ENCODE measurements at places on chromosomes 2 and 18.

GRCh38 chr2:202529389-202529788, 105.4 kb upstream of the FAM117B start:
- DNase-seq, result no peak

GRCh38 chr2:21467910-21468309, 344.1 kb downstream of the TDRD15 start:
- DNase-seq, result no peak

DNA sequence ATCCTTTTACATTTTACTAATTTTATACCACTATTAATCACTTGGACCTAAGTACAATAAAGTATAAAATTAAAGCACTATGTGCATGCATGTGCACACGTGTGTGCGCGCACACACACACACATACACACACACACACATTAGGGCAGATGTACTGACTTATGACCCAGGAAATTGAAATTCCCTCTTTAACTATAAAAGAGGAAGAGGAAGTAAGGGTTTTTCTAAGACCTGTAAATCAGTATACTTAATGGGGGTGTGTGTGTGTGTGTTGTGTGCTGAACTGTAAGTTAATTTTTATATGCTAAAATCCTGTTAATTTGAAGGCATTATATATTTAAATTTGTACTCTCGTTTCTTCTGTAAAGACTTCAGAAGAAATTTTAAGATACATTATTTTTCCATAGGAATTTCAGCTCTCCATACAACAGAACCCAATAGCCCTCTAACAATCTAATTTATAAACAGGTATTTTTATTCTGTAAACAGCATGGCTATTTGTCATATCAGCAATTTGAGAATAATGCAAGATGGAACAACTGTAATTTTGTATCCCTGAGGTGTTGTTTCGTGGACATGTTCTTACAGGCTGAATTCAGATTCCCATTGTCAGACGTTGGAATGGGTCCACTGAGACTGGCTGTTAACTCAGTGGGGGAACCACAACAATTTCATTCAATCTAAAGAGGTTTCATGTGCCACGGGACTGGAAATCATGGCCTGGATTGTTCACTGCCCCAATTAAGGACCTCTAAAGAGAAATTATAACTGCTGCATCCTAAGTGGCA, 90.9 kb downstream of the PLA2R1 start:
- DNase-seq, result no peak

GRCh38 chr2:41698678-41699422, 349.0 kb upstream of the PKDCC start:
- DNase-seq, result no peak

DNA sequence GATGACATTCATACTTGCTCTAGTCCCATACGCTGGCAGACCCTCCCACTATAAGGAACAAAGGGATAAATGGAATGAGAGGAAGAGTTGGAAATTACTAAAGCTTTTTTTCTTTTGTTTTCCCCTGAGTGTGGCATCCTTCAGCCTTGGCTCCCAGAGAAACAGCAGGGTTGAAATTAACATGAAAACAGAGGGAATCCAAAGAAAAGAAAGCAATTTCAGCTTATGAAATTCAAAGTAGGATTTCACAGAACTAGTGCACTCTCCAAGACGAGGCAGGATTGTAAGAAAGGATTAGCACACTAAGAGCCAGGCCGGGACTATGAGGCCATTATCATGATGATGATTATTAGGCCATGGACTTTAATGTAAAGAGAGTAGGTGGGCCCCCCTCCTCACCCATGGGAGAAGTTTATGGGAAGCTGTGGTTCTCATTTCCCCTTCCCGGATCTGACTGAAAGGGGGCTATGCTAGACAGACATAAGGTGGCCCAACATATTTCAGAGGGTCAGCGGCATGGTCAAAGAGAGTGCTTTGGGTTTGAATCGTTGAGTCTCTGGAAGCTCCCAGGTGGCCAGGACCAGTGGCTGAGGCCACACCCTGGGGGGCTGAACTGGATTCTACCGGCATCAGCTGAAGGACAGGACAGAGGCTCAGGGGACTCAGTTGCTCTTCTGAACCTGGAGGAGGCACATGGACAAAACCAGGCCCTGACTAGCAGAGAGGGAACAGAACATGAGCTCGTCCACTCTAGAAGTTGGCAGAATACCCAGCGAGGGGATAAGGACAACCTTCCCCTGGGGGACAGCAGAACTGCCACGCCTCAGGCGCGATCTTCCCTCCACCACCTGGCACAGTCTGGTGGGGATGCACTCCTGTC, 100.1 kb upstream of the ARL4C start:
- no peak for DNase-seq

DNA sequence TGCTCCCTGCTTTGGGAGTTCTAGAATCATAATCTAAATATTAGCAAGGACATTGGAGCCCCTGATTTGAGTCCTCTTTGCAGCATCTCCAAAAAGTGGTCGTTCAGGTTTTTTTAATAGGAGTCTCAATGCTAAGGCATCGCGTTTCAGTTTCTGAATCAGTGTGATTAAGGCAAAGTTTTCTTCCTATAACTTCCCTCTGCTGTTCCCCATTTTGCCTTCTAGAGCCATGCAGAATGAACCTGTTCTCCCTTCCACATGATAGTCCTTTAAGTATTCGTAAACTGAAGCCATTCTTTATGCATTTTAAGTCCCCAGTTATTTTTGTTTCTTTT, 159.5 kb downstream of the PTGR3 start:
- DNase-seq, result no peak

- no peak for DNase-seq
Observed at GRCh38 chr18:33444709-33445108, 4.2 kb upstream of the CCDC178 start.

DNA sequence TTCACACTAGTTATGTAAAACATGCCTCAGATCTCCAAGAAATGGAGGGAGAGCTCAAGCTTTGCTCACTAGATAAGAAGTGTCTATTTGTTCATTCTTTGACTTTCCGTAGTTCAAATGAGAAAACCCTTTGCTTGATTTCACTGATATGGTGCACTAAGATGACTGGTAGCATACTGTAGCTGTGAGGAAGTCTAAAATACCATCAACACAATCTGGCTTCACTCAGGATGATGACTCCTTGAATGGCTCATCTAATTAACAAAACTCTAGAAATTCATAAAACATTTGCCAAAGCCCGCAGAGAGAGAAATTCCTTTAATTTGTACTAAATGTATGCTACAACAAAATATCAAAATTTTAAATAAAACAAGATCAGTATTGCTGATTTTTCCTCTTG, 152.8 kb upstream of the STK17B start:
- no peak for DNase-seq

GRCh38 chr2:46135958-46136357, 161.2 kb upstream of the EPAS1 start:
- DNase-seq, result no peak

DNA sequence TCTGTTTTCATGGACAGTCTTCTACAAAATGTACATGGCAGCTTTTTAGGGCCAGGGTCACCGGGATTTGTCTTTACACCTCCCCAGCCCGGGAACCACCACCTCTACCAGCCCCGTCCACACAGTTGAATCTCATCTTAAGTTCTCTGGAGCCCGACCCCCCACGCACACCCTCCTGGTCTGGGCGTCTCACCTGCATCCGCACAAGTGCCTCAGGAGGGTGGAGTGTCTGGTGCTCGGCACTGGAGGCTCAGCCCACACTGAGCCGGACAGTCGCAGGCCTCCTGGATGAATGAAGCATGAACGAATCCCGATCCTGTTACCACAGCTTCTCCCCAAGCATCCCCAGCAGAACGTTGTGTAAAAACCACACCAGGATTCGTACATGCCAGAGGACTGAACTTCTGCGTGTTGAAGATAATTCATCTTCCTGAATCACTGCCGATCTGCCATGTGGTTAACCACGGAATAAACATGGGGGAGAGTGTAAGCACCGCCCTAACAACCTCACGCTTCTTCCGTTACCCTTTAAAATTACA, 162.0 kb downstream of the RTP5 start:
- DNase-seq, result no peak

GRCh38 chr2:63050334-63051041, at the start of gene OTX1:
Gene OTX1, plus strand, starts transcription at chr2:63050830. Its CDS starts 2,161 bp downstream, at chr2:63052991.
- DNase-seq, result no peak

DNA sequence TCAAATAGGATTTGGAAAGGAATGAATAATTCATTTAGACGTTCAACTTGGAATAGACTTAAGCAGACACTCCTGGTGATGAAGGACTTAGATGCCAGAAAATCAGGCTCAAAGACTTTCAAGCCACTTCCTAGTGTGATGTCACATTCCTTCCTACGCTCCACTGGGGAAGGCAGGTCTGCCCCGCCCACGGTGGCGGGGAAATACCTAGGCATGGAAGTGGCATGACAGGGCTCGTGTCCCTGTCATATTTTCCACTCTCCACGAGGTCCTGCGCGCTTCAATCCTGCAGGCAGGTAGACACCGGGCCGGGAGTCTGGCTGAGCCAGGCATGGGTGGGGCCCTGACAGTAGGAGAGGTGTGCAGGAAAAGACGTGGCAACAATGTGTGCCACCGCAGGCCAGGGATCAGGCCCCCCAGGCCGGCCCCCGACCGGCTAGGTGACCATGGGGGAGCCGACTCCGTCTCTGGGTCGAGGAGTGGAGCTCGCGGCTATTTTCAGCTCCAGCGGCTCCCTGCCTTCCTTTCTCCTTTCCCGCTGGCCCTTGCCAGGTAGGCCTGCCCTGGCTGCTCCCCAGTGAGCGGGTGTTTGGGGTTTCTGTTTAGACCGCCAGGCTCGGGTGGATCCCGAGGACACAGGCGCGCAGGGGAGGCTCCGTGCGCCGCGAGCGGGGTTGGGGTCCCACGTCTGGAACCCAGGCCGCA, at the start of gene IL1RL2:
Gene IL1RL2, plus strand, starts transcription at position 233 of the 705 bp plus-strand sequence. CDS start 845 bp downstream, outside the sequence.
- no peak for DNase-seq

DNA sequence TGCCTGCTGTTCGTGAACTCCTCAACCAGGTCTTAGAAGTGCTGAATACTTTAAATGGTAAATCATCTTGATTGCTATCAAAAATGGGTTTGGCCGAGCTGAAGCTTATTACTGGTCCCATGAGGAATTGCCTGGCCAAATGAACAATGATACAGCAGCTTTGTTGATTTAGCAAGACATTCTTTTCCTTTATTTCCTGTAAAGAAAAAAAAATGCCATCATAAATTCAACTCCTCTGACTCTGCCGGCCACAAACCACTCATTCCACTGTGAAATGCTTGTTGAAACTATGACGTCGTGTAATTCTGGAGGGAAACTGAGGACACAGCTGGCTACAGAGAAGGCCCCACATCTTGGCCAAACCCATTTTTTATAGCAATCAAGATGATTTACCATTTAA, 74.2 kb upstream of the ID2 start:
- DNase-seq, result no peak

- no peak for DNase-seq
Observed at GRCh38 chr2:74366036-74366435, 14.1 kb downstream of the DCTN1 start.

- DNase-seq, result no peak
Observed at GRCh38 chr18:47932190-47932589, 1.7 kb upstream of the SMAD2 start.

DNA sequence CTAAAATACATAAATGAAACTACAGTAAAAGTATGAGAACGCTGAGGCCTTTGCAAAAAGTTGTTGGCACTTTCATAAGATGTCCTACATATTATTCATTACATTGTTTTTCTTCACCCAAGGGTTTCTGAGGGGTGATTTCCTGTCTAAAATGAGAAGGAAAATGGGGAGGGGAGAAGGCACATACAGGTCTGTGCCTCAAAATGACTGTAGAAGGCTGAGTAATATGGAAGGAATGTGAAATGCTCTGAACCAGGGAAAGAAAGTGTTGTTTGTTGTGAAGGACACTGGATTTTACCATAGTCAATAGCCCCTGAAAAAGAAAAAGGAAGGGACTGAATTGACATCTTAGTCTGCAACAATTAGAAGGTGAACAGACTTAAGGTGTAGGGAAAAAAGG, 99.5 kb upstream of the RNF152 start:
- no peak for DNase-seq

DNA sequence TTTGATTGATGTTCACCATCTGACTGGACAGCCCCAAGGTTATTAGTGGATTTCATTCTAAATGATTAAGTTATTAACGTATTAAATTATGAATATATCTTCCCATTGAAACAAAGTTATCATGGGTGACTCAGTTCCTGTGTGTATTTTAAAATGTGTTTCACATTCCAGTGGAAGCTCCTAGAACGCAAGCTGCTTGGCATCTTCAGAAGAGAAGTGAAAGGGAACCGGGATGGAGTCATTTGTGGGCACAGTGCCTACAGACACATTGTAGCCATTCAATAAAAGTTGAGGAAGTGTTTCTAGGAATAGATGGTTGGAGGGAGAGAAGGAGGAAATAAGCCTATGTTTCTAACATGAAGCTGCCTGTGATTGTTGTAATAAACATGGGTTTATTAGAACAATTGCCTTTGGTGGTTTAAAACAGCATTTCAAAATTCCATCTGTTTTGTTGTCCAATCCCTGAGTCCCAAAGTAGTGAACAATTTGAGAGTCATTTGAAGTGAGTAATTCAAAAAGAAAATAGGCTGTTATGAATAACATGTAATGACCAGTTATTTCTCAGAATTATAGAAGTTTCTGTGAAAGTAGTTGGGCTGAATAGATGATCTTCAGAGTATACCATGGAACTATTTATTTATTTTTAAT, 143.5 kb downstream of the PKP4 start:
- no peak for DNase-seq

GRCh38 chr2:45438872-45439665, 172.0 kb downstream of the SRBD1 start:
- DNase-seq, result no peak

GRCh38 chr2:54239427-54239826, 16.6 kb downstream of the TSPYL6 start:
- DNase-seq, result no peak

DNA sequence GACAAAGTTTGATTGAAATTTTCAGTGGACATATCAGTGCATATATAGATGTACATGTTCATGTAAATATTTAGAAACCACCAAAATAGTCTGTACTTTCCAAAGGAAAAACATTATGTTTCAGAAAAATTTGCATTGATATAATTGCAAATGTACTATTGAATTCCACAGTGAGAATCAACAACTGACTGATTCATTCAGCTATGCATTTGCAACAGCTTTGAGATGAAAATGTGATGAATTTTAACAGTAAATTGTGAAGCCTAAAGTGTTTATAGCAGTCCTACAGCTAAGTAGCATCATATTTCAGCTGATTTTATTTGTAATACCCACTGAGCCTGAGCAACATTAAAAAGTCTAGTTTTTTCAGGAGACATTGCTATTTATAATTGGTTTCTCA, 1647.4 kb upstream of the DDX18 start:
- DNase-seq, result no peak

- no peak for DNase-seq
Observed at GRCh38 chr18:75172299-75173124, 36.4 kb downstream of the PTGR3 start.

GRCh38 chr2:195343540-195343939, 313.5 kb upstream of the SLC39A10 start:
- no peak for DNase-seq

DNA sequence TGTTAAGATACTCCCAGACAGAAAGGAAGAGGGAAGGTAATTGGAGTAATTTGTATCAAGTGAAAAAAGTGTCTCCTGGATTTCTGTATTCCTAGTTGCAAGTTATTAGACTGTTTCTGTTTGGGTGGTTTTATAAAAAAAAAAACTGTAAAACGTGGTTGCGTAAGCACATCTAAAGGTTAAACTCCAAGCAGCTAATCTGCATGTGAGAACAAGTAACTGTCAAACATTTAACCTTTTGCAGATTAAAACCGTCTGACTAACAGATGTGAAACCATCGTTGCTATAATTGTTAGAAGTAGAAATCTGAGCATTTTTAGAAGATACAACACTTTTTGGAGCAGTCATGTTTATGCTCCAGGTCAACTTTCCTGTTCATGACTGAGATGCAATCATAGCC, 72.3 kb downstream of the AFF3 start:
- DNase-seq, result no peak

GRCh38 chr2:104404526-104404925, 449.4 kb upstream of the POU3F3 start:
- DNase-seq, result no peak

All from stimulated activated CD4-positive, alpha-beta T cell treated with anti-CD3 and anti-CD28 coated beads, Interleukin-15, amount 100 ng/mL, for 48 hours (primary cell).